ENCODE measurements at places on chromosomes 11 and 22.

- no peak for DNase-seq
These were observed 12.5 kb downstream of the MADD start for GRCh38 chr11:47282462-47282861.

GRCh38 chr11:100716838-100717237, 29.8 kb downstream of the ARHGAP42 start:
- DNase-seq = no peak

GRCh38 chr11:16741473-16741872, 3.0 kb downstream of the C11orf58 start:
- DNase-seq = no peak

GRCh38 chr11:103811870-103812455, 224.5 kb upstream of the DDI1 start:
- DNase-seq = no peak

GRCh38 chr11:106077609-106078455, at the start of gene AASDHPPT:
Gene AASDHPPT (plus strand): TSS chr11:106077662. CDS start chr11:106077711, 49 bp downstream.
- no peak for DNase-seq

DNA sequence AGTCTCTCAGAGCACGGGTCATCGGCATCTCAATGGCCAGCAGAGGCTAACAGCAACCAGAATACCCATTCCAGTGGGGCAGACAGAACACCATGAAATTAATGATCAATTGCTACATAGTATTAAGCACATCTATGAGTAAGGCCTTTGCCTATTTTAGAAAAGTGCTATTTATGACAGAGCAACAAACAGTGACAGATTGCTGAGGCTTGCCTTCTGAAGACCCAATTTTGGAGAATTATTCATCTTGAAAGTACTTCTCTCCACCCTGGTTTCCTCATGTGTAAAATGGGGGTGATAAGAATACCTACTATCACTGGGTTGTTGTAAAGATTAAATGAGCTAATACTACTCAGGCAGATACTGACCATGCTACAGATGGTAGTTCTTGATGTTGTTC, 232.7 kb downstream of the TENM4 start:
- DNase-seq = no peak

DNA sequence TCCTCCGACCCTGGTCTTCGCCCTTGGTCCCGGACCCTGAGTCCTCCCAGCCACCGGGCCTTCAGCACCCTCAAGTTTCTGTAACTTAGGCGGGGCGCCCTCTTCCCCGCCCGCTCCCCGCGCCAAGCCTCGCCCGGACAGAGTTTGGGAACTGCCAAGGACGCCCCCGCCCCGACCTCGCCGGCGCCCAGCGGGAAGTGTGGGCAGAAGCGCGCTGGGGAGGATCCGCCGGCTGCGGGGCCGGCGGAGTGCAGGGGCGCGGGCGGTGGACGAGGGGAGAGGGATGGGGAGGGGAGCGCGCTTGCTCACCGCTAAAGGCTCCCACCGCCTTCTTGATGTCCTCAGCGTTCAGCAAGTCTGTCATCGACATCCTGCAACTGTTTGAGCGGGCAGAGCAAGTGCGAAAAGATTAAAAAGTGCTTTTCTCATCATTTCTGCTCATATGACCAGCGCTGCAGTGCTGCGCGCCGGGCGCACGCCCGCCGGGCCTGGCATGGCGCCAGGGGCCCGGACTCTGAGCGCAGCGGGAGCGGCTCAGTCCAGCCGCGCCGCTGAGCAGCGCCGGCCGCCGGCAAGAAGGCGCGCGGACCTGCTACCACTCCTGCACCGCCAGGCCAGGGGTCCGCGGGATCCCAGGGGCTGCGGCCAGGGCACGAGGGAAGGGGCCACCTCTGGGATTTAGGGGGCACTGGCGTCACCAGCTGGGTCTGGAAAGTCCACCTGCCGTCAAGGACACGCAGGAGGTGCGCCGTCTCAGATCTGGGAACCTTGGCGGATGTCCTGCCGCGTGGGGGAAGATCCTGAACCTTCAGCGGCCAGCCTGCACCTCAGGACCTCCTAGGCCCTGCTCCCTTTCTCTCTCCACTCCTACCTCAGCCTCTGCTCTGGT, at the start of gene PVALB:
PVALB (minus strand) TSS at position 400 of the 889 bp plus-strand sequence; CDS start at position 370, 30 bp downstream.
- no peak for DNase-seq

- DNase-seq = no peak
These were observed 291.4 kb downstream of the ST3GAL4 start for GRCh38 chr11:126646701-126647557.

DNA sequence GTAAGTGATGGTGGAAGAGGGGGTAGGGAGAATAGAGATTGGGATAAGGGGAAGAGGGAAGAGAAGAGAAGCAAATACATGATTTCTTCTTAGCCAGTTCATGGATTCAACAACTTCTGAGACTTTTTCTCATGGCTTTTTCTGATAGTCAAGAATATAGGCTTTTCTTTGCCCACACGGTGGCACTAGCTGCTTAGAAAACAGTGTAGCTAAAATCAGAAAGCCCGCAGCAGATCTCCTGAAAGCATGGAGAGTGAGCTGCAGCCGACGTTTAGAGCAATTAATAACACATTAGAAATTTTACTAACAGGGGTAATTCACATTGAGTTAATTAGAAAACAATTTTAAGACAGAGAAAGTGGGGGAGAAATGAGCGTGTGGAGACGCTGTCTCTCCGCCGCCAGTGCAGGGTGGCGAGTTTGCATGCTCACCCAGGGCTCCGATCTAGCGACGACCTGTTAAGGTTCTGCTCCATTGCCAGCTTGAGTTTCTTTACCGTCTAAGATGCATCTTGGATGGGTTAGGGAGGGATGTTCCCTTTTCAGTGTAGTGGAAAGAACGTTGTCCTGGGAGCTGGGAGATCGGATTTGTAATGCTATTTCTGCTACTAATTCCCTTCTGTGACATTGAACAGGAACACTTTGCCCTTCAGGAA, 3.3 kb upstream of the RAG1 start:
- DNase-seq = peak; percentile 75

- peak; percentile 72 for DNase-seq
These were observed 22.8 kb upstream of the P2RY6 start for GRCh38 chr11:73249304-73249703.

DNA sequence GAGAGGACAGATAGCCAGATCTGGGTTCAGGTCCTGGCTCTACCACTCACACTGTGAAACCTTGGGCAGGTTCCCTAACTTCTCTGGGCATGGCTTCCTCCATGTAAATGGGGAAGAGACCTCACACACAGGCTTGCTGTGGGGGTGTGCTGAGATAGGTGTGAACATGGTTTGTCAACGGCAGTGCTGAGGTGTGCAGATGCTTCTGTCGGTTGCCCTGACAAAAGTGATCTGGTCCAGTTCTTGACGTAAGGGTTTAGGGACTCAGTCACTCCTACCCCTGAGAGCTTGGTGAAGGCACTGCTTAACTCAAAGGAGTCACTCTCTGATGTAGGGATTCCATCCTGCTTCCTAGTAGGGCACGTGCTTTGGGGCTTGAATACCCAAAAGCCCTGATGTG, 2.0 kb downstream of the C1QTNF4 start:
- no peak for DNase-seq

DNA sequence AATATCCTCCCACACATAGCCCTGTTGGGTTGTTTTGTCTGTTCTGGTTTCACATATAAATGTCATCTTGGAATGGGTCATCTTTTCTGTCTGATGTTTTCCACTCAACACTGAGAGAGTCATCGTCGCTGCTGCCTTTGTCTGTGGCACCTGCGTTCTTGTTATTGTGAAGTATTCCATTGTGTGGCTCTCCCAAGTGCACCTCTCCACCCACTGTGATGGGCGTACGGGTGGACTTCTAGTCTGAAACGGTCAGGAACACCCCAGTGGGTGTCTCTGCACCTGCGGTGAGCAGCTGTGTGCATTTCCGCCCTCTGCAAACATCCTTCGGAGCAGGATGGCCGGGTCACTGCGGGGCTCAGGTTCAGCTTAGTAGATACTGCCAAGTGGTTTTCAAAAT, 34.5 kb upstream of the RTL6 start:
- DNase-seq = no peak

DNA sequence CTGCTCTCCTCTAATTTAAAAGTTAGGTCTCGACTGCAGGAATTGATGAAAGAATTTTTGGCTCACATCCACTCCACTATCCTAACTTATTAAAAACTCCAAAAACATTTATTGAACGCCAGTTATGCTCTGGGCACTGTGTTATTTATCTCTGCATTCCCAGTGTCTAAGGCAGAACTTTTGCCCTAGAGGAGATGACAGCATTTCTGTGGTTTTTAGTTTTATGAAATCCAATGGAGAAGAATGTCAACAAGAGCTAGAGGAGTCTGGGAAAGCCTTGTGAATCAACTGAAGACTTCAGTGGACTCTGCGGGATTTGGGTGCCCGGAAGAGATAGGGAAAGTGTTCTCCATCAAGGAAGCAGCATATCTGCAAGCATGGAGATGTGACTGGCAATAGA, 217.0 kb upstream of the PGR start:
- peak; percentile 65 for DNase-seq

- DNase-seq = no peak
These were observed 417 bp downstream of the HNRNPUL2 start for GRCh38 chr11:62726915-62727164.

GRCh38 chr11:32962016-32962415, 53.7 kb upstream of the DEPDC7 start:
- DNase-seq = no peak

- DNase-seq = no peak
These were observed 433.2 kb downstream of the SOX6 start for GRCh38 chr11:15923183-15923582.

DNA sequence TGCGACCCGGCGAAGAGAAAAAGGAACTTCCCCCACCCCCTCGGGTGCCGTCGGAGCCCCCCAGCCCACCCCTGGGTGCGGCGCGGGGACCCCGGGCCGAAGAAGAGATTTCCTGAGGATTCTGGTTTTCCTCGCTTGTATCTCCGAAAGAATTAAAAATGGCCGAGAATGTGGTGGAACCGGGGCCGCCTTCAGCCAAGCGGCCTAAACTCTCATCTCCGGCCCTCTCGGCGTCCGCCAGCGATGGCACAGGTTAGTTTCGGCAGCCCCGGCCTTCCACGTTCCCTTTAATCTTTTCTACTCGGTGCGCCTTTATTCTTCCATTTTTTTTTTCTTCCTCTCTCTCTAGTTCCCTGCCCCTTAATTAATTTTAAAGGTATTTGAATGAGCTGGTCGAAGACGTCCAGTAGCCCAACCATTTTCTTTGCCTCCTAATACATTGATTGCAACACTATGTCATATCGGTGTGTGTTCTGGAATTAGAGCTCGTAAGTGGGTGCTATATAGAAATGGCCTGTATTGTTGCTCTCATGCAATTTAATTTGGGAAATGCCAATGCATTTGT, 537 bp downstream of the EP300 start:
- DNase-seq = peak; percentile 72

GRCh38 chr11:119635041-119635740, 93.8 kb downstream of the NECTIN1 start:
- no peak for DNase-seq

- no peak for DNase-seq
These were observed 17.2 kb upstream of the CARD18 start for GRCh38 chr11:105156720-105157119.

GRCh38 chr11:35272391-35272902, 133.5 kb downstream of the CD44 start:
- DNase-seq = no peak

- no peak for DNase-seq
These were observed 108.5 kb downstream of the TSPAN18 start for GRCh38 chr11:44835296-44835695.

- DNase-seq = no peak
These were observed 15.1 kb downstream of the NFRKB start for GRCh38 chr11:129880311-129880710.

DNA sequence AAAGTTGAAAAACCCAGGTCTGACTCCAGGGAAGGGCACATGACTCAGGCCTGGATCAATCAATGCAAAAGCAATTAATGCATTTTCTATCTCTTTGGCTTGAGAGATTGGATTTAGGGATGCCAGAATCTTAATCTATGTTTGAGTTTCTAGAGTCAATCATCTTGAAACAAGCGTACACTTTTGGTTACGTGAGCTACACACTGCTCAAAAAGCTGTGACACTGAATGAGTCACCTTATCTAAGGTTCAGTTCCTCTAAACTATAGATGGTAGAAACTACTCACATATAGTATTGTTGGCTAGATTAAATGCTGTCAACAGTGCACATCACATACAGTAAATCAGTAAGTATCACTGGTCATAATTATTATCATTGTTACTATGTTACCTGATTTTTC, 24.2 kb downstream of the MRE11 start:
- DNase-seq = no peak

DNA sequence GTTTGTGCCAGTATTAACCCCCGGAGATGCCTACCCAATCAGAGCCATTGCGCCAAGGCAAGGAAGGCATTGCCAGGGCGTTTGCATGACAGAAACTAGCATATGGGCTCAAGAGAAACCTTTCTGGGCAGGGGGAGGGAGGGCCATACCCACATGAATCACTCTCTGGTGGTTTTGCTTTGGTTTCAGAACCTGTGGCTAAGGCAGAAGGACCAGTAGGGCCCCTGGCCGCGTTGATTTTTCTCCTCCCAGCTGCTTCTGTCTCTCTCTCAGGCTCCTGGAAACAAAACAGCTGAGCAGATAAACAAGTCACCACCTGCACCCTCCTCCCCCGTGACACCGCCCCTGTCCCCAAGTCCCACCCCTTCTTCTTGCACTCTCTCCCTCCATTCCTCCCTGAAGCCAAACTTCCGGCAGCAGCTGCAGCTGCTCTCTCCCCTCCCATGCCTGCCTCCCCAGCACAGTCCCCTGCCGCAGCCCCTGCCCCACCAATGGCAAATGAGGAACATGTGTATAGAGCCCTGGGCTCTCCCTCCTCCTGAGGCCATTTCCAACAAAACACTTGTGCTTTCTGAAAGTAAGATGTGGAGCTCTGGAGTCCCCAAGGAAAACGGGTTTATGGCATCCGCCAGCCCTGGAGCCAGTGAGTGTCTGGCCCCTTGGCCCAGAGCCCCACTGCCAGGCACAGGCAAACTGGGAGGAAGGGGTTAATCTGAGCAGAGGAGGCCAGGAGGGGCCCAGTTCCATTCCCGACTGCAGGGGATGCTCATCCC, 39.0 kb upstream of the ADA2 start:
- peak; percentile 71 for DNase-seq

- DNase-seq = no peak
These were observed 24.7 kb downstream of the KCNE3 start for GRCh38 chr11:74442636-74443035.

DNA sequence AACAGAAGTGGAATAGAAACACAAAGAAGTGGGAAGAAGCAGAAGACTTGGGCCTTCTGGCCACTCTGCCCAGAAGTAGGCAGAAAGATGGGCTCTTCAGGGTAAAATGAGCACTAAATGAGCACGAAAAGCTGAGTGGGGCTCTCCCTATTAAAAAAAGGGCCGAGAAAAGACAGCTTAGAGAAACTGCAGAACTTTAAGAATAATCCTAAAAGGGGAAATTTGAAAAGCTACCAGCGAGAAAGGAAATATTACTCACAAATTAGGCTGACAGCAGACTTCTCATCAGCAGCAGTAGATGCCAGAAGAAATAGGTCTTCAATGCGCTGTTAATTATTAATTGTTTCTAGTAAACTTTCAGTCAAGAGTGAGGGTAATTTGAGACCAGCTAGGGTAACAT, 78.2 kb downstream of the UVRAG start:
- no peak for DNase-seq

- DNase-seq = no peak
These were observed 6.2 kb upstream of the FAM83F start for GRCh38 chr22:39988386-39989114.
